Stimulated activated CD8-positive, alpha-beta memory T cell treated with anti-CD3 and anti-CD28 coated beads, Interleukin-4, amount 100 ng/mL, for 1 hour (primary cell): ENCODE measurements at places on chromosomes 7 and 10.

DNA sequence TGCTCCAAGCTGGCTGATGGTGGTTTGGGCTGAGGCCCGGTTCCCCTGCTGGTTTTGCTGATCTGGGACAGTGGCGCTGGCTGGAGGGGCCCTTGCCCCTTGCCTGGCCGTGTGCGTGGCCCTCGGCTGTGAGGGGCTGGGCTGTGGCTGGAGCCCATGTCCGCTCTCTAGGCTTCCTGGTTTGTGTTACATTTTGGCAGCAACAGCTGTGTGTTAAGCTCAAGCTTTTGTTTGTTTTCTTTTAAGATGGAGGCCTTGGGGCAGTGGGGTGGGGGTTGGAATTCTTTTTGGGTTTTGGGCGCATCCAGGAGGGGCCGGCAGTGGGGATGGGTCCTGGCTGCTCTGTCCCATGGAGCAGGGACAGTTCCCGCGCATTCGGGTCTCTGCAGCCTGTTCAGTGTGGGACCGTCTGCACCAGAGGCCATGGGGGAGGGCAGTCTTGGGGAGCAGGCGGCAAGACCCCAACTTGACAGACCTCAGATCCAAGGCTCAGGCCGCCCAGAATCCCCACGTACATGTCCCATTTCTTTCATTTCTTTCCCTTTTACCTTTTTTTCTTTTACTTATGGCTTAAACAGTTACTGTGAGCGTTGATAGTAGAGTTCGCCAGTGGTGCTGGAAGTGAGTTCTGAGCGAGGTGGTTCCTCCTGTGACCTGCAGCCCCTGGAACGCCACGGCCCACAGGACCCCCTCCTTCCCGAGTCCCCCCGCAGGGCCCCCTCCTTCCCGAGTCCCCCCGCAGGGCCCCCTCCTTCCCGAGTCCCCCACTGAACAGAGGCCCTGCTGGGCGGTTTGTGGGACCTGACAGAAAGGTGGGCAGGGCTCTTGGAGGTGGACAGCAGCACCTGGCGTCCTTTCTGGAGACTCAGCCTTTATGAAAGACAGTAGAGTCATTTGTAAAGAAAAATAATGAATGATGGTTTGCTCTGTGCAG, 75.3 kb downstream of the INPP5A start:
- DNase-seq, result no peak

DNA sequence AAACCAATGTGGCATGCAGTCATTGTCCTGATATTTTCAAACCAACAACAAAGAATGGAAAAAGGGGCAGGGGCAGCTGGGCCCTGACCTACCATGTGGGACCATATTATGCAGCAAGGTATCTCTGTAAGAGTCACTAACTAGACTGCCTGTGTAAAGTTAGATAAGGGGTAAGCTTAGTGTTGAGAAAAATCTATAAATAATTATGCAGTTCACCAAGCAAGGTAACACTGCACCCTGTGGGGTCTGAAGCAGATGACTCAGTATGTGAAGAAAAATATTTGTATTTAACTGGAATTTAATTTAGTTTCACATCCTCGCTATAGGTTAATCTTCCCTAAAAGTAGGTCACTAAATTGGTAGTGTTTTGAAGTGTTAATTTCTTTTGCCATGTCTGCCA, 99.3 kb downstream of the PPP1R3A start:
- no peak for DNase-seq

DNA sequence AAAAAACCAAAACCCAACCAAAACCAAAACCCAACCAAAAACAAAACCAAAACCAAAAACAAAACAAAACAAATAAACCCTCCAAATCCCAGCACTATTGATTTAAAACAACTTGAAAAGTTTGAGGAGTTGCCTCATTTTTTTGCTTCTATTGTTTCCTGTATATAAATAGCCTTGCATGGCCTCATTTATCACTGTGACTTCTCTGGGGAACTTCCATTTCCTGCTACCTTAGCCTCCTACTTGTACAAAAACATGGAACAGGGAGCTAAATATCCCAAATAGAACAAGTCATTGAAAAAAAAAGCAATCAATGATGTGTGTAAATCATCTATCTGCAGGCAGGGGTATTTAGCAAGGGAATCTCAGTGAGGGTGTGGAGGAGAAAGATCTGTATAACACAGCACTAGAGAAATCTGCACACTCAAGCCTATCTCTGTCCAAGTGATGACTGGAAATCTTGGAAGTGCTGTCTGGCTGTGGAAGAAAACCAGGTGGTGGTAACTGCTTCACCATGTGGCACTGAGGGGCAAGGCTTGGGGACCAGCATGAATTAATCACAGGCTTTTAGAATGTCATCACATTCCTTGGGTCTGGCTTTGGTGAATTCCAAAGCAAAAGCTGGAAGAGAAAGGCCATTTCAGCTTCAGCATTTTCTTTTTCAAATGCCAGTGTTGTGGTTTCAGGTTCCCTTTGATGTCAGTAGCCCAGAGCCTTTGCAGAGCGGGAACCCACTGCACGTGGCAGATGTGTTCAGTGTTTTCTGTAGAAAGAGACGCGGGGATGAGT, 349.5 kb upstream of the ZNF32 start:
- no peak for DNase-seq

GRCh38 chr7:132051311-132051710, 494.9 kb upstream of the PODXL start:
- no peak for DNase-seq

GRCh38 chr7:2934211-2934731, 90.2 kb upstream of the GNA12 start:
- no peak for DNase-seq

- no peak for DNase-seq
Measured at GRCh38 chr7:7704867-7705266, 13.5 kb downstream of the RPA3 start.

GRCh38 chr7:47377741-47378140, 204.2 kb downstream of the TNS3 start:
- no peak for DNase-seq

DNA sequence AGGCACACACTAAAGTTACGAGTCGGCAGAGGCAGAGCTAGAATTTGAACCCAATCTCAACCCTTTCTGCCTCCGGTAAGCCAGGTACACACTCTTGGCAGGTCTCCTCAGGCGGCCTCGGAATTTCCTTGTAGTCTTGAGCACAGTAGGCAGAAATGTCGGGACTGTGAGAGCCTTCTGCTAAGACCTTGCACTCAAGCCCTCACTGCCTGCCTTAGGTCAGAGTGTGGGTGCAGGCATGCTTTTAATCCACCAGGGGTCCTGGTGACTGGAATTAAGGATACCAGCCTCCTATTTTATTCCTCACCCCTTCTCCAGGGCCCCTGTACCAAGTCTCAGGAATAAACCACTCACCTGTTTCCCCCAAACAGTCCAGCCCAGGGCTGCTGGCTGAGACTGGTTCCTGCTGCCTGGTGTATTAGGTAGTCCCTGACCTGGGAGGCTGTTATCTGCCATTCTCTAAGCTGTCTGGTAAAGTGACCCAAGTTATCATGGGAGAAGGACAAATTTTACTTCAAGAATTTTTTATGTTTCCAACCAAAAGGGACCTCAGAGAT, 855 bp downstream of the ATP6V1F start:
- DNase-seq, result peak; percentile 11

DNA sequence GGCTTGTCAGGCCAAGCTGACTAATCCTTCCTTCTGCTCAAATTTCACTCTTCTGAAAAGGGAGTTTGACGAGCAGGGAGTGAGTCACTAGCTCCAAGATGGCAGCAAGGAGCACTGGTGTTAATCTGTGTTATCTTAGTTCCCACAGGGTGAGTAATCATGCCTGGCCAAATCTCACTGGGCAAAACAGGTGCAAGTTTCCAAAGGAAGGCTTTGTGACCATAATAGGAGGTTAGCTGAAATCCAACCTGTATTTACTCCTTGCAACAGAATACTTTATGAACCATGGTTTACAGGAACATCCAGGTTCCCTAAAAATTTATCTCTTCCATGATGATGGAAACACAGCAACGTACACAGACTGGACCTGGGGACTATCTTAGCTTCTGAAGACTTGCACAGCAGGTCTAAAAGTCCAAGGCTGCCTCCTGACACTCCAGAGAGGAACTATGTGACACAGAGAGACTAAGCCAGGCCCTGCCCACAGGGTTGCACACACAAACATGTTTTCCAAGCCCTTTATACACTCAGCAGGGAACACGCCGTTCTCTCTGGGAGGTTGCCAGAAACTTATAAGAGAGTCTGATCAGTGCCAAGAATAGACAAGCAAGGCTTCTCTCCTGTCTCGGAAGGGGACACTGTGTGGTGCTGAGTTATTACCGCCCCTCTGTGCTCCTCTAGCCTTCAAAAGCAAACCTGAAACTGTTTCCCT, 46.3 kb downstream of the PDK4 start:
- no peak for DNase-seq

GRCh38 chr7:130393101-130393561, 12.8 kb downstream of the CPA1 start:
- no peak for DNase-seq

- no peak for DNase-seq
Measured at GRCh38 chr10:14296065-14296709, 34.5 kb downstream of the FRMD4A start.
